ENCODE measurements at places on chromosomes 2 and 18.

DNA sequence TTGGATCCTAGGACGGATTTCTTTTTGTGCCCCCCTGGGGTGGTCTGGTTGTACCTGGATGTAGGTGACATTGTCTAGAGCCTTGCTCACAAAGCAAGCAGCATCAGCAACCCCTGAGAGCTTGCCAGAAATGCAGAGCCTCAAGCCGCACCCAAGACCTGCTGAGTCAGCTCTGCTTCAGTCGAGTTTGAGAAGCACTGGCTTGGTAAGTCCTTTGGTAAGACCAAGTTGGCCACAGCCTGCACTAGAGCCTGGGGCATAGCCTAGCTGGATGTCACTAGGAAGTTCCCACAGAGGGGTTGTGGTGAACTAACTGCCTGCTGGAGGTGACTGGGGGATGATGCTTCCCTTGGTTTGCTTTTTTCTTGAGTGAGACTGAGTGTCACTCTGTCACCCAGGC lies 6.2 kb downstream of the ABCG5 start:
- peak; percentile 39 for DNase-seq

DNA sequence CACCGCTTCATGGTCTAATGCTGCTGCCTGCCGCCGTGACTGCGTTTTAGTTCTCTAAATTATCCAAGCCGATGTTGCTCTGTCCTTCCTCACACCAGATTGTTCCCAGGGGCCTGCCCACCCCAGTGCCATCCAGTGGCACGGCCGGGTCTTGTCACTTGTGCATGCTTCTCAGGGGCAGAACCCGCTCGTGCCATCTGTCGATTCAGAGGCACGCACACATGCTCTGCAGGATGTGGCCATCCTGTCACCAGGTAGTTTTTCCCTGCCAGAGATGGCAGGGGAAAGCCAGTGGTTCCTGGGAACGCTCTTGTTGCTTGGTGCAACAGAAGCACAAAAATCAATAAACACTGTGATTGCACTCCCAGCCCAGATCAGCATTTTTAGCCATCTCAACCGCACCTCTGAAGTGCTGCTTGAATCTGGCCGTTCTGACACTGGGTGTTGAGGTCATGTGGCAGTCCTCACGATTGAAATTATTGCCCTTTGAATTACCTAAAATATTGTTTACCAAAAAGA lies 119.6 kb upstream of the BOD1L2 start:
- DNase-seq, result no peak

- DNase-seq, result no peak
Measured at GRCh38 chr18:53375621-53376020, 848.8 kb downstream of the MBD2 start.

GRCh38 chr2:152676461-152676860 lies 40.8 kb downstream of the PRPF40A start:
- DNase-seq, result no peak
